CD4-positive, alpha-beta T cell (primary cell): ENCODE measurements at places on chromosomes 2 and 18.

- DNase-seq, result no peak
Measured at GRCh38 chr18:36295880-36296301, 1.6 kb upstream of the FHOD3 start.

- DNase-seq, result peak; percentile 53
Measured at GRCh38 chr2:241272303-241273209, 42.9 kb downstream of the HDLBP start.

- DNase-seq, result no peak
Measured at GRCh38 chr2:218885981-218886947, 5.6 kb downstream of the WNT10A start.

DNA sequence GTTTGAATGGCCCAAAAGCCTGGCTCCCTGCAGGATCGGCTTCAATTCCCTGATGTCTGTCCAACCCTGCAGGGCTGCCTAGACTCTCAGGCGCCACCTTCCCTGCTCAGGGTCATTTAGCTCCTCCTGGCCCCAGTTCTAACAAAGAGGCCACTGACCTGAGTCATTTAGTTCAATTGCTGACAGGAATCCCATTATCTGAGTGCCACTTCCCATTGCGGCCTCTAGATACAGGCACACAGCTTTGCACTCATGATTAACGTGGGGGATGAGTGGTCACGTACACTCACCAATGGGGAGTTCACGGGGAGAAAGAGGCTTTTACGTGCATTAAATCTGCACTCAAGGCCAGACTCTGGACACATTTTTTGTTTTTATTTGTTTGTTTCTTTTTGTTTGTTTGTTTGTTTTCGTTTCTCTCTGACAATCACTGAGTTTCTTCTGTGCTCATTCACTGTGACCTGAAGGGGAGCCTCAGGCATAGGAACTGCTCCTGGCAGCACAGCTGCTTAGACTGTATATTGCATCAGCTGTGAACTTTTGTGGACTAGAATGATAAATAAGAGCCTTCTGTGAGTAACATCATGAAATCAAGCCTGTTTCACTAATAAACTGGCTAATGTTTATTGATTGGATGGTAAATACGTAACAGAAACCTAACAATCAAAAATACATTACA is 118.9 kb upstream of the CTNNA2 start:
- DNase-seq, result no peak

DNA sequence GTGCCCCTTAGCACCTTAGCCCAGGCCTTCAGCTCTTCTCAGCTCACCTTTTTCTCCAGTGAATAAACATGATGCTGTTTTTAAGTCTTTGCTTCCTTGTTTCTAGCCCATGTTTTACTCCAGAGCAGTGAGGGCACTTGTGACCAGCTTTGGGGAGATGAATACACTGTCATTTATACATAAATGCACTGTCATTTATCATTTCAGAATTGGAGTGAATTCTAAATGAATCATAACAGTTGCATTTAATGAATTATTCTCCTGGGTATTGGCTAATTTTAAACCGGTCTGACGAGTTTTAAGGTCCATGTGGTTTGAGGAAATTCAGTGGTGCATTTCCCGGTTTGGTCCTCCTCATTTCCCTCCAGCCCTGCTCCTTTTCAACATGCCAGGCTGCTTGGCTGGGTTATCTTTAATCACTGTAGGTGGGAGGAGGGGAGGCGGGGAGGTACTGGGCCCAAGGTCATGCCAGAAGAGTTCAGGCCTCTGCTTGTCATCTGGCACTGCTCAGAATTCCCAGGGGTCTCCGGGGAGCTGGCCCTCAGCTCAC is 23.9 kb downstream of the PRKCE start:
- DNase-seq, result no peak

- no peak for DNase-seq
Measured at GRCh38 chr18:77164763-77165485, 32.3 kb upstream of the MBP start.

GRCh38 chr2:72103161-72103560 is 44.5 kb downstream of the CYP26B1 start:
- DNase-seq, result no peak

- no peak for DNase-seq
Measured at GRCh38 chr2:22822835-22823234, 562.1 kb upstream of the KLHL29 start.

DNA sequence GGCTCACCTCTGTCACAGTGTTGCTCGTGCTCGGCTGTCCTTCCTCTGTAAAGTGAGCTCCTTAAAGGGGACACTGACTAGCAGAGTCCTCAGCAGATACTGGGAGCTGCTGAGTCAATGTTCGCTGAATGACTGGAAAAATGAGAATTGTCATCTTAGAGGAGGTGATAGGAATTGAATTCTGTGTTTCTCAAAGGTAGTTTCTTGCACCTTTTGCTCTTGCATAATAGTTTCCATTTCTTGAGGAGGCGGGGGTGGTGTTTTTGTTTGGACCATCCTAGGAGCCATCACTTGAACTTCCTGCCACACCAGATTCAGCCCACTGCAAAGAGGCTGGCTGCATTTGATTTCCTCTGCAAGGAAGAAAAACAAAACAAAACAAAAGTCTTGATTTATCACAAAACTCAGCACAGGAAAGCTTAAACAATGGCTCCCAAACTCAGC is 11.4 kb upstream of the RFX8 start:
- peak; percentile 34 for DNase-seq

- no peak for DNase-seq
Measured at GRCh38 chr2:187477051-187477450, 29.0 kb upstream of the CALCRL start.

DNA sequence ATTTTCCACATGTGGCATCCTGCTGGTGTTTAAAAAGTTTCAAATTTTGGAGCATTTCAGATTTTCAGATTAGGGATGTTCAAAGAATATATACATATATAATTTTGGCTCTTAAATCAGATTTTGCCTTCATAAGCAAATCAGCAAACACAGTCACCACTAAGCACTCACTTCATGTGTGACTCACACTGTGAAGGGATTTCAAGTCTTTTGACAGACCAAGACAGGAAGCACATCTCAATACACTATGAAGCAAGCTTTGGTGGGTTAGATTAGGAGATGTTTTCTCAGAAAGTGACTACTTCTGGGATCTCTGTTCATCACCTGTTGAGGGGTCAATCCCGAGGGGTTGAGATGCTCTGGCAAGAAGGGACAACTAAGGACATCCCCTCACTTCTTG is 227.8 kb upstream of the RBBP8 start:
- DNase-seq, result no peak

DNA sequence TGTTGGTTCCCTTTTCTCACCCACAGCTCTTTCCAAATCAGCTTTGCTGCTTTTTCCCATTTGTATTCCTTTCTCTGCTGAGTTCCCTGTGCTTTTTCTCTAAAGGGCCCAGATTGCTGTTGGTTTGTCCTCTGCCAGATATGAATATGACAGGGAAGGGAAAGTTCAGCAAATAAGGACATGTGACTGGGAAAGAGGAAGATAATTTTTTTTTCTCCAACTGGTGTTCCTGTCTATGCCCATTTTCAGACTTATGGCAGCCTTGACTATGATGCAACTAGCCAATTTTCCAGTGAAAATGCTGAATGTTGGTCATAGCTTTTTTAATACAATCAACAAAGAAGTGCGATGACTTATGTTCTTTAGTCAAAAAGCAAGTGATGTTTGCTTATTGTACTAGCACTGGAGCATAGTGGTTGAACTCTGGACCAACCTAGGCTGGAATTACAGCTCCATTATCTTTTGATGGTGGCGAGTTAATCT is 7.7 kb downstream of the MDH1 start:
- DNase-seq, result no peak

DNA sequence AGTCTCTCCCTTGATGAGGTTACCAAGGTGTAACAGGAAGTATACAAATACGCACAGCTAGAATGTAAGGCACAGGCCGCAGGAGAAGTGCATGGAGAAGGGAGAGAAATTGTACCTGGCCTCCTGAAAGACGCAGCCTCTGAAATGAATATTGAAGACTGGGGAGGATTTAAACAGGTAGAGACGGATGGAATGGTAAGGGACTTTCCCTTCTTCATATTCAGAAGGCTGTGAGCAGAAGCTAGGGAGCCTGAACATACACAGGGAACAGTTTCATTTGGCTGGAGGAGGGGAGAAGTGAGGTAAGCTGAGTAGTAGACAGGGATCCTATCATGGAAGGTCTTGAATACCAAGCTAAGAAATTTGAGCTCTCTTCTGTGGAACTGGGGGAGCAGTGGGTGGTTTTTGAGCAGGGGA is 112.7 kb downstream of the ANKRD44 start:
- DNase-seq, result no peak

GRCh38 chr2:112629823-112630222 is 15.9 kb upstream of the SLC20A1 start:
- no peak for DNase-seq

GRCh38 chr18:2918761-2919550 is 72.2 kb downstream of the EMILIN2 start:
- no peak for DNase-seq

GRCh38 chr2:233404222-233404621 is 49.9 kb downstream of the DGKD start:
- peak; percentile 74 for DNase-seq
